Astrocyte of the cerebellum (primary cell): ENCODE measurements at places on chromosomes 6 and 20.

DNA sequence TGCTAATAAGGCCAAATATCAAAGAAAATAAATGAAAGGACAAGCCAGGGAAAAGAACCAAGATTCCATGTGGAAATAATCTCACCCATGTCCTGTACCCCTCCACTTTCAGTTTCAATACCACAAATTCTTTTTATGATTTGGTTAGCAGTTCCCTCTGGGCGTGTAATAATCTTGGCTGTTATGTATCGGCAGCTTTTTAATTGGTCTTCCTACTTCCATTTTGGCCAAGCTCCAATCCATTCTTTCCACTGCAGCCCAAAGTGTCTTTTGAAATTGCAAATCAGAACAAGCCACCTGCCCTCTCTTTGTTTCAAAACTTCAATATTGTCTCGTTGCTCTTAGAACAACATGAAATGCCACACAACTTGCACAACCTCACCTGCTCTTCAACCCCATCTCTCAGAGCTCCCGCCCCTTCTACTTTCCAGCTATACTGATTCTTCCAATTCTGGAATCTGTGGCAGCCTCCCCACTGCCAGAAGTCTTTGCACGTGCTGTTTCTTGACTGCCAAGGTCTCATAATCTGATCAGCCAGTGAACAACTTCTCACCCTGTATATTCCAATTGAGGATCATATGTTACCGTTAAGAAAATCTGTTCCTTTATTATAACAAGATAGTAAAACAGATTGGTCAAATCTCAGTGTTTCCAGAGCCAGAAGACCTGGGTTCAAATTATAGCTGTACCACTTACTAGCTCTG, 354.5 kb downstream of the CBLN4 start:
- DNase-seq, result no peak

GRCh38 chr6:4320860-4321259, 185.5 kb upstream of the ECI2 start:
- peak; percentile 53 for DNase-seq

DNA sequence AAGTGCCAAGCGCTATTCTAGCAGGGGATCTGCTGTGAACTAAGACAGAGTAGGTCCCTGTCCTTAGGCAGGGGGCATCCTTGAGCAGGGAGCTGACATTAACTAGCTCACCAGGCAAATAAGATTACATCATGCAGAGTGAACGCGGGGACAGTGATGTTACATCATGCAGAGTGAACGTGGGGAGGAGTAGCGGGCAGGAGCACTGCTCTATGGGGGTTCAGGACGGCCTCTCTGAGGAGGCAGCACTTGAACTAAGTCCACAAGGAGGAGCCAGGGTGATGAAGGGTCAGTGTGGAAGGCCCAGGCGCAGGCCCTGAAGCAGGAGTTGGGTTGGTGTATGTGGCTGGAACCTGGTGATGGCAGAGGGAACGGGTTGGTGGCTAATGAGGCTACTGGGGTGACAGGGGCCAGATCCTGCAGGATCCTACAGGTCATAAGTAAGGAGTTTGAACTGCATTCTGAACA, 38.7 kb downstream of the KAT14 start:
- no peak for DNase-seq

- no peak for DNase-seq
Observed at GRCh38 chr20:33482581-33482980, 7.3 kb upstream of the CBFA2T2 start.

DNA sequence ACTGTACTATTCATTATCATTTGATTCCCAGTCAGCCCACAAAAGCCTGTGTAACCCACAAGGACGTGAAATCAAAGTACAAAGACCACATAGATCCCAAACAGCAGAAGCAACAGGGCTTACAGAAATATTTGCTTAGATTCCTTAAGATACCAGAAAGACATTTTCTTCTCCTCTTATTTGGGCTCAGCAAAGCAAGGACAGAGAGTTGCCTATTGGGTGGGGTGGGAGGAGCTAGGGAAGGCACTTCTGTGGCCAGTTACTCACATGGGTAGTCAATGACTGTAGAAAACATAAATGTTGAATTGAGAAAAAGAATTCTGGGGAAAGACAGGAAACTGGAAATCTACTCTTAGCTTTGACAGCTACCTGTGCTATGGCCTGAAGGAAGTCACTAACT, 19.8 kb downstream of the PDE7B start:
- DNase-seq, result no peak

- DNase-seq, result no peak
Observed at GRCh38 chr6:4010689-4011090, 68.2 kb downstream of the FAM217A start.

DNA sequence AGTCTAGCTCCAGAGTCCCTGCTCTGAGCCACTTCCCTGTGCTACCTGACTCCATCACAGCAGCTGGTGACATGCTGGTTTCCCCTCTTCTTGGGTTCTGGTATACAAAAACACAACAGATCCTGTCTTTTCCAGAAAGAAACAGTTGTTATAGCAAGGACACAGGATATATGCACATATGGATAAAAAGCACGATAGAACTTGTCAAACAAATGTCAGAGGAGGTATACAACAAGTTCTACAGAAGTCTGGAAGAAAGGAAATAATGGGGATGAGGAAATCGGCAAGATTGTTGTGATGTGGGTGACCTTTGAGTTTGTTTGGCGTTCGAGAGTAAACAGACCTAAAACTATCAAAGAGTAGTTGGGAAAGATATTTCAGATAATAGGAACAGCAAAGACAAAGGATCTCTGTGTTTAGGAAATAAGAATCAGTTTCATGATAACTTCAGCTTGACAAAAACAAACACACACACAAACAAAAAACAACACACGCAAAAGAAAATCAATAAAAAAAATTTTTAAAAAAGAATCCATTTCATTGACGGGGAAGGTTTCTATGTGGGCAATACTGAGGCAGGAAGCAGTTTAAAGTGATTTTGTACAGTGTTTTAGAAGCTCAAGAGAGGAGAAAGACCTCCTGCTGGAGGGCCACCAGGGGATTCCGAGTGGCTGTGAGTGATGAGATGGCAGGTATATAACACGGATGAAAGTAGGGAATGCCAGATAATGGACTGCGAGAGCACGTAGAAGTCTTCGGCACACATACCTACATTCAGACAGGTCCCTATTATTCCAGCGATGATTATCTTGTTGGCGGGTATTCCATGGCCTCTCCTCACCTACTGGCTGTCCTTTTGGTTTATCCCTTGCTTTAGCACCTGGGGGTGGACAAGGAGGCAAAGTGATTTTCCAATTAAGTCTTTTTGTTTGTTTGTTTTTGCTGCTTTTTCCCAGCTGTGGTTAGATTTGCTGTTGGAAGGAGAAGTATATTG, 174.9 kb downstream of the HS3ST5 start:
- no peak for DNase-seq

- no peak for DNase-seq
Observed at GRCh38 chr6:17167327-17167979, 65.6 kb downstream of the STMND1 start.
